ENCODE measurements at places on chromosomes 16 and 17. TPM values are rescaled to one million over a fixed set of nuclear protein-coding genes. Genes with fewer than 3 reads are reported as not detected.
A peak's percentile ranks its signal among the peaks of the same experiment; 100 is the strongest.

- H3K27ac ChIP-seq: no peak overlapping the region
- H3K4me1 ChIP-seq: no peaks in the 10 kb centered on the region
- no peaks in the 10 kb centered on the region for H3K36me3 ChIP-seq
- H3K4me3 ChIP-seq: no peak overlapping the region
- no peaks in the 10 kb centered on the region for H3K27me3 ChIP-seq
These were observed 202.9 kb downstream of the RAB11FIP4 start for GRCh38 chr17:31594416-31594815.

The SDR42E1 gene
- total RNA-seq: 4.1 TPM

DNA sequence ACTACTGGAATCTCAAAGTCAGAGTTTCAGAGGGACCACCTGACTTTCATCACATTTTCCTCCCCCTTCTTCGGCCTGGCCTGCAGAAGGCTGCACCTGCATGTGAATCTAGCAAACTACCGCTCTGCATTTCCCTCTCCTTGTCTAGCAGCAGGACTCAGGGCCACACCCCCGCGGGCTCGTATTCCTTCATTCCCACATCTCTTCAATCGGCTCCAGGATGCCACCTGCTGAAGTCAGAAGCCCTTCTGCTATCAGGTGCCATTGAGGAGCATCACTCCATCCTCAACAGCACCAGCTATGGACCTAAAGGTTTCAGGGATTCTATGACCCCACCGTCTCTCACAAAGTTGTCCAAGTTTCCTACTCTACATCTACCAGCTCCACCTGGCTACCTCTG is 169.5 kb downstream of the VPS53 start:
- no peak for DNase-seq
- no peak overlapping the region for H3K27ac ChIP-seq
- H3K36me3 ChIP-seq: peaks cover 16% of the 10 kb centered on the region
- H3K27me3 ChIP-seq: no peaks in the 10 kb centered on the region

The ST6GALNAC1 gene
- total RNA-seq: 2.3 TPM

GRCh38 chr17:41813152-41813680 is 412 bp downstream of the FKBP10 start:
- no peak for DNase-seq
- H3K4me1 ChIP-seq: peaks cover 17% of the 10 kb centered on the region
- H3K27ac ChIP-seq: no peak overlapping the region
- H3K27me3 ChIP-seq: peaks cover 2% of the 10 kb centered on the region
- H3K36me3 ChIP-seq: no peaks in the 10 kb centered on the region

The SCN4A gene
- total RNA-seq: 0.33 TPM

- H3K27me3 ChIP-seq: peaks cover 2% of the 10 kb centered on the region
- no peak overlapping the region for H3K4me3 ChIP-seq
- H3K4me1 ChIP-seq: no peaks in the 10 kb centered on the region
- no peak for DNase-seq
- no peaks in the 10 kb centered on the region for H3K36me3 ChIP-seq
- H3K27ac ChIP-seq: no peak overlapping the region
These were observed 67.8 kb upstream of the SOX9 start for GRCh38 chr17:72053036-72053435.

- no peaks in the 10 kb centered on the region for H3K36me3 ChIP-seq
- peak; percentile 23 for DNase-seq
- H3K4me3 ChIP-seq: no peak overlapping the region
- peaks cover 9% of the 10 kb centered on the region for H3K27me3 ChIP-seq
- H3K4me1 ChIP-seq: no peaks in the 10 kb centered on the region
These were observed 167.1 kb downstream of the HAPSTR1 start for GRCh38 chr16:9258423-9259051.

The CCL7 gene
- not detected for total RNA-seq

DNA sequence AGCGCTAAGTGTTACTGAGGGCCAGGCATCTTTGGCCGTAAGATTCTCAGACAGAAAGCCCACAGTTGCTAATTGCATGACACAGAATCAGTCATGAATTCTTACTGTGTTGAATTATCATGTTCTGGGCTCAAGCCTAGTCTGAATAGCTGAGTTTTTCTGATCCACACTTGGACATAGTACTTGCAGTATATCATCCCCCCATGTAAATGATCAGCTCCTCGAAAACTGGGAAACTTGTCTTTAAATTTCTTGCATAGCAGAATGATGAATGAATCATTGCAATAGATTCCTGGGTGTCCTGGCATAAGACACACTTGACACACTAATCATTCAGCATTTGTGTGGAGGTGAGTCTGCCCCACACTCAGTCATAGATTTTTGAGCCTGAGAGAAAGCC is 2.2 kb downstream of the MLYCD start:
- no peaks in the 10 kb centered on the region for H3K27me3 ChIP-seq
- H3K27ac ChIP-seq: no peak overlapping the region
- no peak for DNase-seq

The TLCD1 gene
- 9.1 TPM for total RNA-seq

The SEC14L5 gene
- not detected for total RNA-seq
